ENCODE measurements at places on chromosomes 1 and 21.
A peak's percentile ranks its signal among the peaks of the same experiment; 100 is the strongest.

- no peaks in the 10 kb centered on the region for H3K4me1 ChIP-seq
- H3K36me3 ChIP-seq, result no peaks in the 10 kb centered on the region
- no peak overlapping the region for H3K4me3 ChIP-seq
- no peak for DNase-seq
These were observed 95.8 kb downstream of the PSMG1 start for GRCh38 chr21:39087238-39088030.

GRCh38 chr1:52928015-52928404, 934 bp downstream of the SCP2 start:
- H3K36me3 ChIP-seq, result no peaks in the 10 kb centered on the region
- H3K27me3 ChIP-seq, result no peaks in the 10 kb centered on the region
- peak overlapping the region; percentile 68 for H3K27ac ChIP-seq
- no peak for DNase-seq

DNA sequence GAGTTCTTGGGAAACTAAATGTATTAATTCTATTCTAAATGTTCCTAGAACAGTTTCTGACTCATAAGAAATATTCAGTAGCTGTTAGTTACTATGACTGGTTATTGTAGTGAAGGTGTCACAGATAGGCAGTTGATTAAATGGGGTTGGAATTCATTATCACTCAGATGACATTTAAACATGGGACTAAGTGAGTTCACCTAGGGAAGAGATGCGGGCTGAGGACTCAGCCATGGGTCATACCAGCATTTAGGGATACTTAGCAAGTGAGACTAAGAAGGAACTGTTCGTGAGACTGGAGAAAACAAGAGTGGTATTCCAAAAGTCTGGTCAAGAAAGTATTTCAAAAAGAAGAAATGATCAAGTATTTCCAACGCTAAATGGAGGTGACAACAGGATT, 125.1 kb upstream of the ADGRL4 start:
- no peak overlapping the region for H3K4me3 ChIP-seq
- no peak for DNase-seq
- H3K27me3 ChIP-seq, result no peaks in the 10 kb centered on the region
- H3K4me1 ChIP-seq, result no peaks in the 10 kb centered on the region

GRCh38 chr1:6695868-6696267, 5.7 kb downstream of the DNAJC11 start:
- peaks cover 24% of the 10 kb centered on the region for H3K4me1 ChIP-seq
- no peak for DNase-seq
- no peak overlapping the region for H3K27ac ChIP-seq

DNA sequence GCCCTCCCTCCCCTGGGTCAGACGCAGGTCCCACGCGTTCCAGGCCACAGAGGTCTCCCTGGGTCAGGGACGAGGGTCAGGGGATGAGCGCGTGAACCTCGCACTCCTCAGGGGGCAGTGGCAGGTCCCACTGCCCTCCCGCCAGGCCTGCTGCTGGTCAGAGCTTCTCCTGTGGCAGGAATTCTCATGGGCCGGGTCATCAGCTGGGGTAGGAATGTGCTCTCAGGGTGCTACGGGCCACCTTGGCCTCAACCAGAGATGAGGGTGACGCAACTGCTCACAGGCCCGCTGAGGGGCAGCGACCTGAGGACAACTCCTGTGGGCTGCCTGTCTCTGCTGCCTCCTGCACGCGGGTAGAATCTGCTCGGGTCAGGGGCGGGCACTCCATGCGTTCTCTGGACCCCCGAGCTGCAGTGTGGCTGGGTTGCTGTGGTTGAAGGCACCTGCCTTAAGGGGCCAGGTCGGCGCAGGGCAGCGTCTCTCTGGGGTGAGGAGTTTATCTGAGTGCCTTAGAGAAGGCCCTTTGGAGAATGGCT, 128.8 kb downstream of the PRDM16 start:
- no peaks in the 10 kb centered on the region for H3K36me3 ChIP-seq
- H3K4me1 ChIP-seq, result no peaks in the 10 kb centered on the region
- no peaks in the 10 kb centered on the region for H3K27me3 ChIP-seq
- DNase-seq, result no peak

GRCh38 chr1:29390491-29391361, 154.4 kb downstream of the PTPRU start:
- H3K4me1 ChIP-seq, result no peaks in the 10 kb centered on the region
- H3K36me3 ChIP-seq, result no peaks in the 10 kb centered on the region
- H3K4me3 ChIP-seq, result no peak overlapping the region

DNA sequence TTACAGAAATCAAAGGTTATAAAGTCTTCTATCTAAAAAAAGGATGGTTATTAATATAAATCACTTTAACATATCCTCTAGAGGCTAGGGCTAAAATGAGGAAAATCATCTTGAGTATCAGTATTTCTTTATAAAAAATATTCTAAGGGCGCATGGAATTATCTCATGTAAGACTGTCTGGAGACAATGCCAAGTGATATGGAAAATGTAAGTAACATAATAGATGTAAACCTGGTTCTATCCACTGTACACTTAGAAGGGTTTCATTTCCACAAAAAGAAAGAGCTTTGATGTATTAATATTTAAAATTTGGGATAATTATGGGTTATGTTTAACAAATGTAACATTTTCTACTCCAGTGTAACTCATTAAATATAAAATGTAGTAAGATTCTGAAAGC, 95.9 kb upstream of the DPH5 start:
- H3K36me3 ChIP-seq, result peaks cover 3% of the 10 kb centered on the region
- no peaks in the 10 kb centered on the region for H3K27me3 ChIP-seq
- peaks cover 48% of the 10 kb centered on the region for H3K4me1 ChIP-seq
- H3K4me3 ChIP-seq, result peak overlapping the region; percentile 19
- H3K27ac ChIP-seq, result peak overlapping the region; percentile 30

GRCh38 chr1:6692956-6693355, 8.7 kb downstream of the DNAJC11 start:
- H3K36me3 ChIP-seq, result peaks cover 7% of the 10 kb centered on the region
- H3K4me3 ChIP-seq, result no peak overlapping the region
- H3K4me1 ChIP-seq, result peaks cover 8% of the 10 kb centered on the region
- H3K27me3 ChIP-seq, result no peaks in the 10 kb centered on the region
- no peak for DNase-seq

DNA sequence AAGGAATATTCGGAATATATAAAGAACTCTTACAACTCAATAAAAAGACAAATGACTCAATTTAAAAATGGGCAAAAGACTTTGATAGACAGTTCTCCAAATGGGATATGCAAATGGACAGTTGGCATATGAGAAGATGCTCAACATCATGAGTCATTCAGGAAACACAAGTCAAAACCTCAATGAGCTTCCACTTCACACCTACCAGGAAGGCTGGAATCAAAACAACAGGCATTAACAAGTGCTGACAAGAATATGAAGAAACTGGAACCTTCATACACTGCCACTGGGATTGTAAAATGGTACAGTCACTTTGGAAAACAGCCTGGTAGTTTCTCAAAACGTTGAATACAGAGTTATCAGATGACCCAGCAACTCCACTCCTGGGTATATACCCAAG, 17.2 kb downstream of the PGBD5 start:
- H3K4me1 ChIP-seq, result no peaks in the 10 kb centered on the region
- peaks cover 14% of the 10 kb centered on the region for H3K27me3 ChIP-seq
- H3K4me3 ChIP-seq, result no peak overlapping the region
- H3K27ac ChIP-seq, result no peak overlapping the region
- no peaks in the 10 kb centered on the region for H3K36me3 ChIP-seq

DNA sequence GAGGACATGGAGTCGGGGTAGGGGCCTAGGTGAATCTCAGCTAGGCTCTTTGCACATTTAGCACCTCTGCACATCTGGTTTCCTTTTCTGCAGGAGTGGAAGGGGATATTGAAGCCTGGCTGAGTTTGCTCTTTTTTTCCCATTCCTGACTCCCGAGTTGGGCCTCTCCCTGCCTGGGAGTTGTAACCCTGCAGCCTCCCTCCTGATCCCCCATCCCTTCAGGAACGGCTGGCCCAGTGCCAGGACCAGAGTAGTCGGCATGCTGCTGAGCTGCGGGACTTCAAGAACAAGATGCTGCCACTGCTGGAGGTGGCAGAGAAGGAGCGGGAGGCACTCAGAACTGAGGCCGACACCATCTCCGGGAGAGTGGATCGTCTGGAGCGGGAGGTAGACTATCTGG, 836 bp downstream of the OLFML3 start:
- H3K4me3 ChIP-seq, result no peak overlapping the region
- no peaks in the 10 kb centered on the region for H3K27me3 ChIP-seq
- H3K4me1 ChIP-seq, result peaks cover 37% of the 10 kb centered on the region
- no peak overlapping the region for H3K27ac ChIP-seq
- DNase-seq, result no peak
- H3K36me3 ChIP-seq, result peaks cover 6% of the 10 kb centered on the region

DNA sequence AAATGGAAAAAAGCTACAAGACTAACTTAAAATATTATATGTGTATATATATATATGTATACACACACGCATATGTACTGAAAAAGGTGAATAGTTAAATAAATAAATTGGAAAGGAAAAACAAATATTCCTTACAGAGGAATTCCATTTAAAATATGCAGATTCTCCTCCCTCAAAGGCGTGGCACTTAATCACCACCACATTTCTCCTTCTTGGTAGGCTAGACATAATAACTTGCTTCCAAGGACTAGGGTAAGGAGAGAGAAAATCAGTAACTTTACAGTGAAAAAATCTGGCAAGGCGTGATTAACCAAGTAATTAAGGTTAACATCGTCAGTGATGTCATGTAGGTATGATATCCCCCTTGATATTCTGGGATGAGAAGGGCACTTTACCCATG, 84.0 kb upstream of the USP25 start:
- no peaks in the 10 kb centered on the region for H3K36me3 ChIP-seq
- no peaks in the 10 kb centered on the region for H3K4me1 ChIP-seq
- DNase-seq, result no peak
- no peak overlapping the region for H3K27ac ChIP-seq

GRCh38 chr1:9434247-9435152, 104.8 kb upstream of the SLC25A33 start:
- DNase-seq, result no peak
- H3K36me3 ChIP-seq, result no peaks in the 10 kb centered on the region
- no peak overlapping the region for H3K4me3 ChIP-seq
- H3K4me1 ChIP-seq, result peaks cover 7% of the 10 kb centered on the region
- no peaks in the 10 kb centered on the region for H3K27me3 ChIP-seq
- no peak overlapping the region for H3K27ac ChIP-seq

- H3K27me3 ChIP-seq, result no peaks in the 10 kb centered on the region
- no peak overlapping the region for H3K4me3 ChIP-seq
- peaks cover 35% of the 10 kb centered on the region for H3K4me1 ChIP-seq
- H3K27ac ChIP-seq, result peak overlapping the region; percentile 78
- H3K36me3 ChIP-seq, result peaks cover 19% of the 10 kb centered on the region
These were observed 742 bp downstream of the P3H1 start for GRCh38 chr1:42765832-42766740.

GRCh38 chr1:30908696-30909364, at the start of gene SDC3:
SDC3 (minus strand) TSS chr1:30908758; CDS start chr1:30908586, 172 bp downstream.
- H3K27ac ChIP-seq, result peak within 1 kb of the TSS; percentile 47
- H3K4me3 ChIP-seq, result peak within 1 kb of the TSS; percentile 72
- peaks cover 28% of the 10 kb centered on the region for H3K27me3 ChIP-seq
- no peak for DNase-seq
- H3K4me1 ChIP-seq, result peaks cover 13% of the 10 kb centered on the region

DNA sequence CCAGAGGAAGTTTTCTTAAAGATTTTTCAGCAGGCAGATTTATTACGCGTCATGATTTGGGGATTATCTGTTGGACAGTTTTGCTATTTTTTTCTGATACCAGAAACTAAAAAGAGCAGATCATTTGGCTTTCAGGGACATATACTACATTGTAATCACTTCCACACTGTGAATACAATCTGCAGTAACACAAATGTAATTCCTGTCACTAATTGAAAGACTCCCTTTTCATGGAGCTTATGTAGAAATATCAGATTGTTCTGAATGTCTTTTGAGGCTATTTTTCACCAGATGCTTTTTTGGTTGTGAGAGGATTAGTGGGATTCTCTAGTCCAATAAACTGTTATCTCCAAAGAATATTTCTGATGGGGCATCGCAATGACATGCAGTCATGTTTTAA, 464.2 kb downstream of the DISC1 start:
- no peak overlapping the region for H3K4me3 ChIP-seq
- no peaks in the 10 kb centered on the region for H3K4me1 ChIP-seq
- no peak for DNase-seq
- no peaks in the 10 kb centered on the region for H3K27me3 ChIP-seq
- no peak overlapping the region for H3K27ac ChIP-seq

DNA sequence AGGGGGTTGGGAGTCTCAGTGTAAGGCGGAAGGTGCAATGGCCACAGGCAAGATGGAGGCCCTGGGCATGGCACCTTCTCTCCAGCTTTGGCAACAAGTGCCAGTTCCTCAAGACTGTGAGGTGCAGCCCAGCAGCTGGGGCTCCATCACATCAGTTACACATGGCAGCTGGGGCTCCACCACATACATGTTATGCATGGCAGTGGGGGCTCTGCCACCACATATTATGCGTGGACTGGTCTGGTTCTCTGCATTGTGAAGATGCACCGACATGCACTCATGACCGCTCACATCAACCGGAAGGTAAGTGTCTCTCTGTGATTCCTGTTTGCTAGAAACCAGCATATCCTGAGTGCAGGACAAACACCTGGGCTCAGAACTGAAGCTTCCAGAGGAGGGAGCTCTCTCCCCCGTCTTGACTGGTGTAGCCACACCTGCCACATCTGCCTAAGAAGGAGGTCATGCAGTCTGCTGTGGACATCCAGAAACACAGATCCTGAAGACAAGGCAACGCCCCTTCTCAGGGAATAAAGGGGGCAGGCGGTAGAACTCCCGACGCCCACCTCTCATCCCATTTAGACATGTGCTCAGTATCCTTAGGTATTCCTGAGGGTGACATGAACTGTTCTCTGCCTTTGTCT, 104.1 kb upstream of the TMPRSS2 start:
- no peak overlapping the region for H3K27ac ChIP-seq
- no peaks in the 10 kb centered on the region for H3K36me3 ChIP-seq
- DNase-seq, result peak; percentile 34
- H3K4me1 ChIP-seq, result no peaks in the 10 kb centered on the region
- peaks cover 11% of the 10 kb centered on the region for H3K27me3 ChIP-seq

GRCh38 chr1:113928187-113928930, 765 bp upstream of the HIPK1 start:
- peaks cover 6% of the 10 kb centered on the region for H3K36me3 ChIP-seq
- peaks cover 35% of the 10 kb centered on the region for H3K4me1 ChIP-seq
- no peak for DNase-seq
- peak overlapping the region; percentile 84 for H3K4me3 ChIP-seq
- no peaks in the 10 kb centered on the region for H3K27me3 ChIP-seq
